GM06990 (cell line): ENCODE measurements at places on chromosomes 3 and 15.

GRCh38 chr3:42710323-42711021, 7.9 kb upstream of the HHATL start:
- DNase-seq: no peak

- no peak for DNase-seq
Measured at GRCh38 chr15:79682285-79682684, 214.5 kb downstream of the MTHFS start.

GRCh38 chr3:53044371-53044710, 1.5 kb downstream of the SFMBT1 start:
- DNase-seq: no peak

DNA sequence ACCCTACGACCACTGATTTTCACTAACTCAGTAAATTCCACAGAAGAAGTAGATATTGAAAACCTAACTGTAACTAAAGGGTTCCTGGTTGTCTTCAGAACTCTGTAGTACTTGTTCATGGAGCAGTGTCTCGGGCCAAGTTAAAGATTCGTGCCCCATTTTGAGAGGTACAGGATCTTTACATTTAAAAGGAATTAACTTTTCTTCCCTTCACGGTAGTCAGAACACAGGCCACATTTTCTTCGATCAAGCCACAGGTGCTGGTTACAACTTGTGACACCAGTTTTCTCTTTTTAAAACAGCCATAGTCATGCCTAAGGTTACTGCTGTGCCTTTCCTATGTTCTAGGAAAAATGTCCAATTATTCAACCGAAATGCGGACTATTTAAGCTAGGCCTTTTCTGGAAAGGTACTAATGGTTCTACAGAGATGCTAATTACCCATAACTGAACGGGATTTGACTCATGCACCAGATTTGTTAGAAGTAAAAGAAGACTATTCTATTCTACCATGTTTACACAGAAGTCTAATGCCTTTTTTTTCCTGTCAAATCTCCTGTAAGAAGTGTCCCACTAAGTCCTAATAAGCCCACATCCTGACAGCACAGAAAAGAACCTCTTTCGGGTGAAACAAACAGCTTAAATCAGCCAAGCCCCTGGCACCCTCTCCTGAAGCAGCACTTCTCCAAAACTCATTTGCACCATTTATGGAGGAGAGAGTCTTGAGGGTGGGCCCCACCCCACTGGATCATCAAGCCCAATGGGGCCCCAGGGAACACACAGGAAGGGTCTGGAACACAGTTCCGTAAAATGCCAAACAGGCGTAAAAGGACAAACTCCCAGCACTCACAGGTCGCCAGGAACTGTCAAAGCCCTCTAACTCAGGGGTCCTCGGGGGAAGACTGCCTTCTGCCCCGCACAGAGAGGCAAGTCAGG, 1.9 kb downstream of the LRIG1 start:
- no peak for DNase-seq

DNA sequence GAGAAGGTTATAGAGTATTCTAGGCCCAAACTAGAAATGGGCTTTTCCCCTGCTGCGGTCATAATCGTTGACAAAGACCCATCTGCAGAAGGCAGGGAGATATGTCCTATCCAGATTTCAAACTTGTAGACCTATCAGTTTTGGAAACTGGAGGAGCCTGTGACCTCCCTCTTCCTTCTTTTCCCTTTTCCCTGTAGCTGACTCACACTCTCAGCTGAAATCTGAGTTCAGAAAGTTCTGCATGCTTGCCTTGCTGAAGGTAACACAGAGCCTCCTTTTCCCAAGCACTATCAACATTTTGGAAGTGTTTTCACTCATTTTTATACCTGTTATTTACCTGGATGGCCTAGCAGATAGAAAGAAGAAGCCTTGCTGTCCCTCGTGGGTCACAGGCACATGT, 59.1 kb upstream of the PSMD6 start:
- DNase-seq: no peak

DNA sequence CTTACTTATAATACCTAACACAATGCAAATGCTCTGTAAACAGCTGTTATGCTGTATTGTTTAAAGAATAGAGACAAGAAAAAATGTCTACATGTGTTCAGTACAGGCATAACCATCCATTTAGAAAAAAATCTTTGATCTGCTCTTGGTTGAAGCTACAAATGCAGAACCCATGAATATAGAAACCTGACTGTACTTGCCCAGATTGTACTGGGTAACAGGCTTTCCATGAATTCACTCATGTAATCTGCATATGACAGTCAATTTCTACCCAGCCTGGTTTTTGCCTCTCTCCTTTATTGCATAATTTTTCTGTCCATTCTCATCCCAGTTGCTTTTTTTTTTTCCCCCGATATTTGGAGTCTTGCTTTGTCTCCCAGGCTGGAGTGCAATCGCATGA, 62.6 kb upstream of the ETV5 start:
- no peak for DNase-seq

GRCh38 chr15:77486542-77487468, 66.1 kb downstream of the HMG20A start:
- no peak for DNase-seq

DNA sequence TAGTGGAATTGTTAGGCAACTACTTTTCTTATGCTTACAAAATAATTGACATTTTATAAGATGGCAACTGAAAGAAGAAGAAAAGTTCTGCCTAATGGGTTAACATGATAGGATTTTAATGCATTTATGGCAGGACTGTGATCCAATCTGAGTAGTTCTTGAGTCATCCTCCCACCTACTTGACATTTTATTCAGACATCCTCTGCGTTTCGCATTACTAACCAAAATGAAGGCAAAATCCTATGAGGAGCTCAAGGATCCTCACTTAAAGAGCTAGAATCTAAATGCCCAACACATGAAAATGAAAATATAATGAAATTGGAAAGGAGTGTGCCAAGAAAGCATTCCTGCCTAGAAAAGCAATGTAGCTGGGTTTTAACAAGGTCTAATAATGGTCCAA, 581.1 kb upstream of the SEMA6D start:
- no peak for DNase-seq

- no peak for DNase-seq
Measured at GRCh38 chr3:66405701-66406091, 95.1 kb downstream of the LRIG1 start.
